Activated B cell treated with CpG ODN at 0.5 μM for 24 hours (primary cell): ENCODE measurements at places on chromosomes 1 and 21.
A peak's percentile ranks its signal among the peaks of the same experiment; 100 is the strongest.

GRCh38 chr1:191857600-191857999 is 300.7 kb upstream of the RGS18 start:
- H3K36me3 ChIP-seq = no peaks in the 10 kb centered on the region
- H3K4me3 ChIP-seq = no peak overlapping the region
- no peaks in the 10 kb centered on the region for H3K4me1 ChIP-seq
- no peaks in the 10 kb centered on the region for H3K27me3 ChIP-seq
- H3K27ac ChIP-seq = no peak overlapping the region
- no peak for DNase-seq

GRCh38 chr1:35369922-35370671 is 101.6 kb downstream of the ZMYM4 start:
- no peaks in the 10 kb centered on the region for H3K27me3 ChIP-seq
- no peak for DNase-seq
- H3K27ac ChIP-seq = no peak overlapping the region

- H3K27me3 ChIP-seq = peaks cover 4% of the 10 kb centered on the region
- H3K4me3 ChIP-seq = no peak overlapping the region
- no peak overlapping the region for H3K27ac ChIP-seq
- no peak for DNase-seq
- H3K4me1 ChIP-seq = no peaks in the 10 kb centered on the region
- H3K36me3 ChIP-seq = no peaks in the 10 kb centered on the region
These were observed 183.1 kb upstream of the KAZN start for GRCh38 chr1:14415396-14415795.

- no peak overlapping the region for H3K27ac ChIP-seq
- no peak overlapping the region for H3K4me3 ChIP-seq
- no peaks in the 10 kb centered on the region for H3K36me3 ChIP-seq
- H3K4me1 ChIP-seq = no peaks in the 10 kb centered on the region
These were observed 27.3 kb upstream of the ZNF362 start for GRCh38 chr1:33228935-33229487.

- no peaks in the 10 kb centered on the region for H3K4me1 ChIP-seq
- DNase-seq = no peak
These were observed 10.5 kb upstream of the NASP start for GRCh38 chr1:45573231-45573804.

- no peak overlapping the region for H3K4me3 ChIP-seq
- H3K36me3 ChIP-seq = no peaks in the 10 kb centered on the region
- no peak for DNase-seq
- no peak overlapping the region for H3K27ac ChIP-seq
These were observed 641.0 kb upstream of the CAMK1G start for GRCh38 chr1:208942394-208943130.

GRCh38 chr1:16013220-16013907 is 4.5 kb downstream of the HSPB7 start:
- peak overlapping the region; percentile 65 for H3K4me3 ChIP-seq
- peak; percentile 59 for DNase-seq
- H3K27me3 ChIP-seq = no peaks in the 10 kb centered on the region
- peaks cover 27% of the 10 kb centered on the region for H3K4me1 ChIP-seq

- peaks cover 30% of the 10 kb centered on the region for H3K36me3 ChIP-seq
- H3K27ac ChIP-seq = peak overlapping the region; percentile 85
- no peak for DNase-seq
These were observed 3.5 kb downstream of the HDGF start for GRCh38 chr1:156747742-156748669.

DNA sequence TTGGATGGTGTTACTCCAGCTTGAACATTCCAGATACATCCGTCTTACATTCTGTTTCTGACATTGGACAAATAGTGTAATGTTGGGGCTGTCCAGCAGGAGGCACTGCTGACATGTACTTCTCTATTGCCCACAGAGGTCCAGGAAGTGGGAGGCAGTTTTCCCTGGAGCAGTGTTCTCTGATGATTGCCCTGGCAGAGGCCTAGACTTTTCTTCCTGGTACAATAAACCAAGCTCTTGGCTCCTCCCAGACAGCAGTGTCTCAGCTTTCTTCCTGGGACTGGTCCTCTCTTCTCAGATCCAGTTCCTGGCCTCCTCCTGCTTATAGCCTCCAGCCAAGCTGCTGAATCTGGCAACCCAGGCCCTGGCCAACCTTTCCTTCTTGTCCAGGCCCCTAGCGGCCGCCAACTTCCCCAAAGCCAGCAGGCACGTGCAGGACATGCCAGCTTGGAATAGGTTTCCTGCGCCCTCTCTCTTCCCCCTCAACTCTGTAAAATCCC is 14.9 kb upstream of the IFNLR1 start:
- H3K4me3 ChIP-seq = no peak overlapping the region
- no peaks in the 10 kb centered on the region for H3K27me3 ChIP-seq
- no peak for DNase-seq

- H3K4me3 ChIP-seq = no peak overlapping the region
- peak overlapping the region; percentile 63 for H3K27ac ChIP-seq
- DNase-seq = no peak
- peaks cover 13% of the 10 kb centered on the region for H3K36me3 ChIP-seq
These were observed 33.1 kb downstream of the MAP3K7CL start for GRCh38 chr21:29163341-29164115.

DNA sequence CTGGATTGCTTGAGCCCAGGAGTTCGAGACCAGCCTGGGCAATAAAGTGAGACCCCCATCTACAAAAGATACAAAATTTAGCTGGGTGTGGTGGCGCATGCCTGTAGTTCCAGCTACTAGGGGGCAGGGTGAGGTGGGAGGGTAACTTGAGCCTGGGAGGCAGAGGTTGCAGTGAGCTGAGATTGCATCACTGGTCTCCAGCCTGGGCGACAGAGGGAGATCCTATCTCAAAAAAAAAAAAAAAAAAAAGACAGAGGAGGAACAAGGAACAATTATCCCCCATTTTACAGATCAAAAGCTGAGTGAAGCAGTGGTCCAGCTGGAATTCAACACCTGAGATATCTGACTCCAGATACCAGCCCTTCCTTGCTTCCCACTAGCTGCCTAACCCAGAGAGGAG is 34.8 kb downstream of the L1TD1 start:
- H3K27me3 ChIP-seq = peaks cover 4% of the 10 kb centered on the region
- H3K36me3 ChIP-seq = no peaks in the 10 kb centered on the region
- H3K4me3 ChIP-seq = no peak overlapping the region

DNA sequence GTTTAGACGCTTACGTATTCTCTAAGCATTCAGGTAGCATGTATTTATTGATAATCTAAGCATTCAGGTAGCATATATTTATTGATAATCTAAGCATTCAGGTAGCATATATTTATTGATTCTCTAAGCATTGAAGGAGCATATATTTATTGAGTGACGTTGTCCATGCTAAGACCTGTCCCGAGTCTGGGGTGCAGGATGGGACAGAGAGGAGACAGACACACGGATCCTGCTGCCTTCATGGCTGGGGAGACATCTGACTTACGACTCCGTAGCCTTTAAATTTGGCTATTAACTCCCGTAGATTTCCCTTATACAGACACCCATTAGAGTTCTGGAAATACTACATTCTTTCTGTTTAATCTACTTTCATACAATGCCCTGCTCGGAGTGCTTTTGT is 982 bp downstream of the SCCPDH start:
- H3K4me3 ChIP-seq = peak overlapping the region; percentile 88
- H3K27me3 ChIP-seq = no peaks in the 10 kb centered on the region
- no peak for DNase-seq
- no peak overlapping the region for H3K27ac ChIP-seq
- peaks cover 14% of the 10 kb centered on the region for H3K4me1 ChIP-seq

DNA sequence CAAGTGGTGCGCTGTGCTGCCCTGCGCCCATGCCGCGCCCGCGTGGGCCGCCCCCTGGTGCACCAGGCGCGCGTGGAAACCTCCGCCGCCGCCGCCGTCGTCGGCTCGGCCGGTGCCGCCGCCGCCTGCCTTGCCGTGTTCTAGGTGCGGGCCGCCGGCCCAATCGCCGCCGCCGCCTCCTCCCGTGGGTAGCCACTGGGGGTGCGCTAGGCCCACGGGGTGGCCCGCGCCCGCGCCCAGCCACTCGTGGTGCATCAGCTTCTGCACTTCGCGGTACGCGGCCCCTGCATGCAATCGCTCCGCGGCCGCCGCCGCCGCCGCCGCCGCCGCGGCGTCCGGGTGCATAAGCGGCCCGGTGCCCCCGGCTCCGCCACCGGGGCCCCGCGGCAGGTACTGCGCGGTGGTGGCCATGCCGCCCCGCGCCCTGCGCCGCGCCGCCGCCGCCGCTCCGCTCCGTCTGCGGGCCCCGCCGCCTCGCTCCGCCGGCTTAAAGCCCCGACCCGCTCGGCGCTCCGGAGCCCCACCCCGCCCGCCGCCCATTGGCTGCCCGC is at the start of gene POU3F1:
POU3F1 (minus strand) TSS at position 461 of the 551 bp plus-strand sequence; CDS start at position 411, 50 bp downstream.
- H3K36me3 ChIP-seq = no peaks in the 10 kb centered on the region
- H3K4me1 ChIP-seq = peaks cover 24% of the 10 kb centered on the region
- H3K27me3 ChIP-seq = peaks cover 27% of the 10 kb centered on the region
- peak within 1 kb of the TSS; percentile 83 for H3K4me3 ChIP-seq

GRCh38 chr1:248625971-248626370 is 8.9 kb downstream of the OR2T11 start:
- no peak for DNase-seq
- no peak overlapping the region for H3K27ac ChIP-seq
- no peaks in the 10 kb centered on the region for H3K36me3 ChIP-seq
- peaks cover 18% of the 10 kb centered on the region for H3K4me1 ChIP-seq
- H3K4me3 ChIP-seq = no peak overlapping the region
- no peaks in the 10 kb centered on the region for H3K27me3 ChIP-seq

DNA sequence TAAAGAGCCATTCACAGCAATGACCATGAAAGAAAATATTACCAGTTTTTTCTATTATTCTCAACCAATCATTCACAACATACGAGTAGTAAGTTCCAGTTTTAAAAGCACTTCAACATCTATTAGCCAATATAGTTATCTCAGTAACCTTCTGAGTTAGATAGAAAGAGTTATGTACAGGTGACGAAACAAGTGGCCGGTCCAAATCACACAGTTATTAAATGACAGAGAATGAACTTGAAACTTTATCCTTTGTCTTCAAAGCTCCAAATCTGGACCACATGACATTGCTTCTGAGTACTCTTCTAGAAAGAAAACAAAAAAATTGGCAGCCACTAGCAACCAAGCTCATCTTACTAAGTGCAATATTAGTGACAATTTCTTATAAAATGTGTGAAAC is 393.8 kb downstream of the OMA1 start:
- DNase-seq = no peak
- H3K36me3 ChIP-seq = no peaks in the 10 kb centered on the region
- no peak overlapping the region for H3K4me3 ChIP-seq
- peaks cover 3% of the 10 kb centered on the region for H3K4me1 ChIP-seq
- H3K27me3 ChIP-seq = peaks cover 3% of the 10 kb centered on the region
